Activated CD4-positive, CD25-positive, alpha-beta regulatory T cell treated with anti-CD3 and anti-CD28 coated beads, Interleukin-2, amount 50 U/mL, for 24 hours (primary cell): ENCODE measurements at places on chromosomes 1 and 21.

- no peak for ATAC-seq
Measured at GRCh38 chr1:61388566-61388965, 306.2 kb downstream of the NFIA start.

DNA sequence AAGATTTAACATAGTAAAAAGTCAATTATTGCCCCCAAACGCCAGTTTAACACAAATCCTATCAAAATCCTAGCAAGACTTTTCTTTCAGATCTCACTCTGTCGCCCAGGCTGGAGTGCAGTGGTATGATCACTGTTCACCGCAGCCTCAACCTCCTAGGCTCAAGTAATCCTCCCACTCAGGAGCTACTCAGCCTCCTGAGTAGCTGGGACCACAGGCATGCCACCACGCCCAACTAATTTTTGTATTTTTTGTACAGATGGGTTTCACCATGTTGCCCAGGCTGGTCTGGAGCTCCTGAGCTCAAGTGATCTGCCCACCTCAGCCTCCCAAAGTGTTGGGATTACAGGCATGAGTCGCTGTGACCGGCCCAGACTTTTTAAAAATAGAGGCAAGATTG, 4.8 kb downstream of the SNIP1 start:
- ATAC-seq: no peak

GRCh38 chr1:208149776-208150514, 94.2 kb downstream of the PLXNA2 start:
- ATAC-seq: no peak

DNA sequence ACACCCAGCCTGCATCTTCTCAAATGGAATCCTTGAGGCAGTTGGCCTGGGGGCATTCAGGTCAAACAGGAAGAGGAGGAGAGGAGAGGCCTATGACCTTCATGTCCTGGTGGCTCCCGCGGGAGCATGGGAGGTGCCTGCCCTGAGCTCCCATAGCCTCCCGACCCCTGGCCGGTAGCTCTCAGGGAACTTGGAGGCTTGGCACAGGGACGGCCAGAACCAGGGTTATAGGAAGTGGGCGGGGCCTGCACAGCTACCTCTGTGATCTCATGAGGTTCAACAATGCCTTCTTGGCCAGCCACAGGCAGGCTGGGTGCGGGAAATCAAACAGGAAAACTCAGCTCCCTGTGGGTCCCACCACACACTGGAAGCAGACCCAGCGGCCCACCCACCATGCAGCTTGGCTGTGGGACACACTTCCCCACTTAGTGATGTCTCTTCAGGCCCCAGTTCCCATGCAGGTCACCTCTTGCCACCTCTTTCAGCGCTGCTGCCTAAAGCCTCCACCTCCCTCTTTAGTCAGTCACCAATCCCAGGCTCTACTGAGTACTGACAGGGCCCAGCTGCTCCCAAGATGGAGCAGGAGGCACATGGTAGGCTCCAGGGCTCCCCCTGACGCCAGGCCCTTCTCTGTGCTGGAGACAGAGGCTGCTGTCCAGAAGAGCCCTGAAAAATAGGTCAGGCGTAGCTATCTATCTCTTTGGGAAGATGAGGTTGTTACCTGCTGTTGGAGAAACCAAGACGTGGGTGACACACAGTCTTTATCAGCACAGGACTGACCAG, at the start of gene SLFNL1:
TSS of gene SLFNL1 (minus strand) at position 200 of the 783 bp plus-strand sequence. CDS start 1,065 bp downstream, outside the sequence.
- no peak for ATAC-seq

DNA sequence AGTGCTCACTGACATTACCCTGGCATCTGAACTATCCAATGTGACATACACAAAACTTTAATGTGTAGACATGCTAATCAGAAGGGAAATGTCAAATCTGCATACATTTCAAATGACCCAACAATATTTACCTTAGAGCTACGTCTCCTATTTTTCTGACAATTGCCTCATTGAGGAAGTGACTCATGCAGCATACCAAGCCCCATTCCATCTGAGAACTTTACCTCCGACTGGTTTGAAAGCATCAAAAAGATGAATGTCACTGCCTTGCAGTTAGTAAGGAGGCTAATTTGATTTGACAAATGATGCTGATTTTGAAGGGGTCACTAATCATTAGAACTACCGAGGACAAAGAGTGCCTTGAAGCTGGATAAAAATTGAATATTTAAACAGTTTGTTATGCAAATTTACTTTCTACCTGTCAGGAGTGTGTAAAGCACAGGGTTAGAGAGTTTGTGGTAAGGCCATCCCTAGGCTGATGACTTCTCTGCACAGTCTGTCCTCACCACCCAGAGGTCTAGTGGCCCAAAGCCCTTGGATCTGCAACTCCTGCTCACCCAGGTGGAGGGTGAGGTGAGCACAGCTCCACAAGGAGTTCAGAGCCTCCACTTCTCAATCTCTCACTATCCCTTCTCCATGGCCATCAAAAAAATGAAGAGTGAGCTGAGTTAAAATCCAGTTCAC, 500.3 kb upstream of the C1orf87 start:
- ATAC-seq: no peak

DNA sequence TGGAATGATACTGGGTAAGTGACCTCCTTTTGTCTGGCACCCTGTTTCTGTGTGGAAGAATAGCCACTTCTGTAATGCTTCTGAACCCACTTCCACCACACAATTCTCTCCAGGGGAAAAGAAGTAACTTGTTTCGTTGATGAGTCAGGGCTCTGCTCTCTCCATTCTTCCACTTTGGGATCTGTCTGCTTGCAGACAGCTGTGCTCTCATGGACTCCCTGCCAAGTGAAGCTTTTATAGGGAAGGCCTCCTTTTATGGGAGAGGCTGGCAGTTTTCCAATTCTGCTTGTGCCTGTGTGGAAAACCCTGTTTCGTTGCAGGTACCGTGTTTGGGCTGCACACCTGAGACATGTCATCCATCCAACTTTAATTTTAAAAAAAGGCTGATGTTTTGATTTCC, 130.7 kb downstream of the GIPC2 start:
- ATAC-seq: no peak

GRCh38 chr1:214440219-214440965, 111.0 kb downstream of the PTPN14 start:
- no peak for ATAC-seq

- no peak for ATAC-seq
Measured at GRCh38 chr1:193513032-193513431, 326.6 kb upstream of the B3GALT2 start.

DNA sequence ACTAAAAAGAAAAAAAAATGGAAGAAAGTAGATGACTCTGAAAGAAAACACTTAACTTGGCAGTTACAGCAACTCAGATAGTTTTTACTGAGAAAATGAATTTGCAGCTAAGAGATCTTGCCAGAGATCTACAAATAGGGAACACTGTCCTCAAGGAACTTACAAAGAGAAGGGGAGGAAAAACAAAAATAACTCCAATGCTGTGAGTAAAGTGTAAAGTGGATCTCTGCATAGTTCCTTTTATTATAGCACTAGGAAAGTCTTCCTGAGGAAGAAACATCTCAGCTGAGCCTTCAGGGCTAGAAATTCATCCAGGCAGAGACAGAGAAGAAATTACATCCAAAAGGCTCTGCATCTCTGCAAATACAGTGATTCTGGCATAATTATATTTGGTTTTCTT, 3.9 kb downstream of the CD1B start:
- ATAC-seq: no peak

DNA sequence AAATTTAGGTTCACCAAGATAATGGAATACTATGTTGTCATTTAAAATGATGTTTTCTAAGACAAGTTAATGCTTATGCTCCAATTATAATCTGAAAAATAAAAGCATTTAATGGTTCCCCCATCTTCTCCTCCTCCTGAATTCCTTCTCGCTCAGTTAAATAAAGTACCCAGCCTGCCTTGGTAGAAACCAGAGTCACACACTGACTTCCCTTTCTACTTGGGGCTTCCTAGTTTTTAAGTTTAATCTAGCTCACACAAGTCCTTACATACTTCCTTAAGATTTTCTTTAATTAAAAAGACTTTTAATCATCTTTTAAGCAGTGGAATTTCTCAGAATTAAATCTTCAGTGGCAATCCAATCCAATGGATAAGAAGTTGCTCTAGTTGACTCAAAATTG, 32.9 kb downstream of the CD58 start:
- ATAC-seq: no peak

GRCh38 chr1:60562740-60563139, 489.2 kb upstream of the C1orf87 start:
- no peak for ATAC-seq

DNA sequence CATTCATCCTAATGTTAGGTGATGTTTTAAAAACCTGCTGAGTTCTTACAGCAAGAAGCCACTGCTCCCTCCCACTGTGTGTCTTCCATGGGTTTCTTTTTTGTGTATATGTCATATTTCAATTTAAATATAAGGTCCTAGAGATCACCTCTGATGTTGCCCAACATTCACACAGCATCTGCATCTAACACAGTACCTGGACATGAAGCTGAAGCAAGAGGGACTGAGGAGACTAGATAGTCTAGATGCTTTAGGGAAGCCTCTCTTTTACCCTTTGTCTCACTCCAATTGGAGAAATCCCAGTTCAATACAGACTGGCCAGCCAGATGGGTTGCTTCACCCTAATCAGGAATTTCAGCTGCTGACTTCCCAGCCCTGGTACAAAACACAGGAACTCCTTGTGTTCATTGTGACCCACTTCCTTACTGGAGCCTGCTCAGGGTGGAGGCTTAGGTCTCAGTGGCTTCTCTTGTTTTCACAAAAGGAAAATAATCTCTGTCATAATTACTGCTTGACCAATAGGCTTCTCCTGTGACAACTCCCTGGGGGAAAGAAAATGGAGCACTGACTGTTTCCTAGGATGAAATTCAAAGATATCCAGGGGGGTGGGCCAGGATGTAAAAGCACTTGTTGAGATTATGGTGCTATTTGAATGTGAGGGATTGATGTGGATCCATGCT, 17.3 kb downstream of the BTG2 start:
- no peak for ATAC-seq

DNA sequence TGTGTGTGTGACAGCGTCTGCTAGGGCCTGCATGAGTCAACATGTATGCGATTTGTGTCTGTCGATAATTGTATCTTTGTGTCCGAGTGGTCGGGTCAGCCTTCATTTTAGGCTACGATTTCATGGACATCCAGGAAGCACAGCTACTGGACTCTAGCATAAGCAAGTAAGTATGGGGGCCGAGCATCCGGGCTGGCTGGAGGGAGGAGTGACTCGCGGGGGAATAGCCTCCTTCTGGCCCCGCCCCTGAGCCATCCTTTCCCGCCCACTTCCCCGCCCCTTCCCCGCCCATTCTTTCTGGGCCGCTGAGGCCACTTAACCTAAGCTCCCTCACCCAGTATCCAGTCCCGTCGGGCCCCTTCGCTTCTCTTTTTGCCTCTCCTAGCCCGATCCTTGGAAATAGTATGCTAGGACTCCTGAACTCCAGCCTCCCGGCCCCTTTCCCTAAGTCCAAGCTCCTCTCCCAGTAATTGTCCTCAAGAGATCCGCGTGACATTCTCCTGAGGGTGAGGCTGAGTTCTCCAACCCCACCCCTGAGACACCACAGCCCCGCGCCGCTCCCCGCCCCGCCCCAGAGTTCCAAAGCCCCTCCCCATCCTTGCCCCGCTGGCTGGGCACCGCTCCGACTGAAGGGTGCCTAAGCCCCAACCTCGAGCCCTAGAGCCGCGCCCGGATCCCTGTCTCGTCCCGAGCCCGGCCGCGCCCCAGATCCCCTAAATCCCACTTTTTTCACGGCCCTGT, 1.2 kb downstream of the MAP3K6 start:
- peak; percentile 65 for ATAC-seq

DNA sequence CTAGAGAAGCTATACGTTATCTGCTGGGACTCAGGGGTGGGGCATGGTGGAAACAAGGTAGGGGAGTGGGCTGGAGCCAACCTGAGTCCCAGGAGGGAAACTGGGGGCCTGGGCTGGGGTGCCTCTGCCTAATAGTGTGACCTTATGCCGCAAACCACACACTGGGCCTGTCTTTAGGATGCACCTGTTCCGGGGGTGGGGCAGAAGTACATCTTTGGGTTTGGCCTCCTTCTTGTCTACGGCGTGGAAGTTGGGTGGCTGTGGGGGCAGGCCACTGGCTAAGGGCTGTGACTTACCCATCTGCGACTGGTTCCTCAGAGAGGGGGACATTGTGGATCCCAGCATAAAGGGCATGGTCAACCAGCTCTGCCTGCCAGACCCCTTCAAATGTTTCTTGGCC, 44.2 kb downstream of the FAAH start:
- no peak for ATAC-seq

GRCh38 chr1:165137551-165138316, 218.8 kb downstream of the LMX1A start:
- no peak for ATAC-seq

DNA sequence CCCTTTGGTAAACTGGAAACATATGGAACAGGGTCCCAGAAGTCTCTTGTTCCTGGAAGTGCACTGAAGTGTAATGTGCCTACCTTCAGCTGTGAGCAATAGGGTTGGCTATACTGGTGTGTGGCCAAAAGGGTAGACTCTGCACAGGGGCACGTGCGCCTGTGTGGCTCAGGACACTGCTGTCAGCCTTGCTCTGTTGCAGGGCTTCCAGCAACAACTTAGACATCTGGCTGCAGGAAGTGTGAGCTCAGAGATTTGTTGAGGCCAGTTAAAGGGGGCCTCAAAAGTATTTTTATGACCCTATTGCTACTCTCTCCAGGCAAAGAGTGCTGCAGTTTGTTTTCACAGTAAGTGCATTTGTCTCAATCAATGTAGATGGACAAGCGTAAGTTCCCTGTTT, 7.5 kb downstream of the CTPS1 start:
- ATAC-seq: no peak

- ATAC-seq: no peak
Measured at GRCh38 chr1:203629016-203629506, 2.4 kb downstream of the ATP2B4 start.

DNA sequence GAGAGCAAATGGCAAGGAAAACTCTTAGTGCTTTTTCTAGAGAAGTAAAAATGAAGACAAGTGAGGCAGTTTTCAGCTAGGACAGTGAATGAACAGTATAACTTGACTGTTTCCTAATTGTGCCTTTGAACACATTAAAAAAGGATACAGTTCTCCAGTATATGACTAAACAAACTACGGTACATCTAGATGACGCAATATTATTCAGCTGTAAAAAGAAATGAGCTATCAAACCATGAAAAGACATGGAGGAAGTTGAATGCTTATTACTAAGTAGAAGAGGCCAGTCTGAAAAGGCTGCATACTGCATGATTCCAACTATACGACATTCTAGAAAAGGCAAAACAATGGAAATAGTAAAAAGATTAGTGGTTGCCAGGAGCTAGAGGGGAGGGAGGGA, 206.3 kb downstream of the SIPA1L2 start:
- no peak for ATAC-seq

DNA sequence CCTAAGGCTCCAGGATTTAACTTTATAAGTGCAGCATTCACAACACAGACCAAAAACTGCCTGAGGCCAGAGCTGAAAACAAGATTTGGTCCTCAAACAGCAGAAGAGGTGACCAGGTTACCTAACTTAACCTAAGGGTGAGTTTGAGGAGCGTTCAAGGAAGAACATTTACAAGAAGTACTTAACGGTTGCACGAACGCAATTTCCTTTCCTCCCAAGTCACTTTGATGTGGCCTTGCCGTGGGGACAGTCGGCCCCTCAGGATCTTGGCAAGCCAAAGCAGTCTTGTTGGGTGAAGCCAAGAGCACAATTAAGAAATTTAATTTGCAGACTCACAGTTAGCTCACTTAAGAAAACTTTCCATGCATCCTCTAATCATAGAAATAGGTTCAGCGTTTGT, 202.6 kb upstream of the COA6 start:
- ATAC-seq: no peak

GRCh38 chr1:25952841-25953401, 44.9 kb downstream of the PAFAH2 start:
- no peak for ATAC-seq

GRCh38 chr1:168907786-168908348, 178.9 kb upstream of the DPT start:
- no peak for ATAC-seq
